Naive thymus-derived CD4-positive, alpha-beta T cell (primary cell): ENCODE measurements at places on chromosomes 3 and 15. TPM values are rescaled to one million over a fixed set of nuclear protein-coding genes. Genes with fewer than 3 reads are reported as not detected.

The TMOD2 gene
- 1.4 TPM for polyA plus RNA-seq

The MORC1 gene
- polyA plus RNA-seq: not detected

The IQCF6 gene
- polyA plus RNA-seq: not detected

The CCDC33 gene
- polyA plus RNA-seq: not detected

The TMEM212 gene
- polyA plus RNA-seq: not detected

The IGSF11 gene
- 0.19 TPM for polyA plus RNA-seq

The GOLGB1 gene
- polyA plus RNA-seq: 11.1 TPM

The TGM4 gene
- polyA plus RNA-seq: 0.07 TPM

The HGD gene
- polyA plus RNA-seq: not detected

The RAB5A gene
- polyA plus RNA-seq: 43.8 TPM

The CNTN4 gene
- polyA plus RNA-seq: not detected

The STXBP5L gene
- not detected for polyA plus RNA-seq

The TJP1 gene
- not detected for polyA plus RNA-seq

The ZNF774 gene
- polyA plus RNA-seq: 0.16 TPM

The CCR8 gene
- polyA plus RNA-seq: not detected

The MAGI1 gene
- not detected for polyA plus RNA-seq

The DCLK3 gene
- polyA plus RNA-seq: not detected

The KLF15 gene
- not detected for polyA plus RNA-seq

The CIDEC gene
- polyA plus RNA-seq: not detected

The TTLL13 gene
- polyA plus RNA-seq: not detected

The NFKBIZ gene
- polyA plus RNA-seq: 21.0 TPM

The MOBP gene
- not detected for polyA plus RNA-seq

The ACOX2 gene
- polyA plus RNA-seq: not detected

The ECE2 gene
- polyA plus RNA-seq: not detected

The MRAS gene
- not detected for polyA plus RNA-seq

The ZPLD1 gene
- polyA plus RNA-seq: not detected

The VIPR1 gene
- 30.5 TPM for polyA plus RNA-seq

The CP gene
- 1.3 TPM for polyA plus RNA-seq

The MUC4 gene
- not detected for polyA plus RNA-seq

The AP2M1 gene
- polyA plus RNA-seq: 217 TPM

The DPPA2 gene
- polyA plus RNA-seq: not detected

The TGM5 gene
- polyA plus RNA-seq: not detected

The STRC gene
- polyA plus RNA-seq: not detected

The ADAMTSL3 gene
- not detected for polyA plus RNA-seq

The SLC28A2 gene
- not detected for polyA plus RNA-seq

The LDHAL6B gene
- not detected for polyA plus RNA-seq

The GOLGA8B gene
- 8.6 TPM for polyA plus RNA-seq

The GOLGA8T gene
- not detected for polyA plus RNA-seq

The KAT2B gene
- 1.7 TPM for polyA plus RNA-seq
